CD4-positive, alpha-beta T cell treated with Interferon gamma for 1 hour (primary cell): ENCODE measurements at places on chromosomes 3 and 15.

DNA sequence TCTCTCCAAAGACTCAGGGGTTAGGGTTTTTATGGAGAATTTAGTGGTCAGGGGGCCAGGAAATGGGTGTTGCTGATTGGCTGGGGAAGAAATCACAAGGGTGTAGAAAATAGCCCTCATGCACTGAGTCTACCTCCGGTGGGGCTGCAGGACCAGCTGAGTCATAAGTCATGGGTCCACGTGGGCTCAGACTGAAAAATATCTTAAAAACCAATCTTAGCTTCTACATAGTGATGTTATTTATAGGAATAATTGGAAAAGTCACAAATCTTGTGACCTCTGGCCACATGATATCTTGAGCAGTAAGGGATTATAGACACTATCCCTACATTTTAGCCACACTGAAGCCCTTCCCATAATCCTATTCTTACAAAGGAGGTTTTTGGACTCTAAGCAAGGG, 224.0 kb downstream of the DPH6 start:
- no peak for DNase-seq

- DNase-seq: no peak
These were observed 353.3 kb downstream of the LPP start for GRCh38 chr3:188507244-188507720.

GRCh38 chr3:21718161-21718765, 32.7 kb downstream of the ZNF385D start:
- DNase-seq: no peak

DNA sequence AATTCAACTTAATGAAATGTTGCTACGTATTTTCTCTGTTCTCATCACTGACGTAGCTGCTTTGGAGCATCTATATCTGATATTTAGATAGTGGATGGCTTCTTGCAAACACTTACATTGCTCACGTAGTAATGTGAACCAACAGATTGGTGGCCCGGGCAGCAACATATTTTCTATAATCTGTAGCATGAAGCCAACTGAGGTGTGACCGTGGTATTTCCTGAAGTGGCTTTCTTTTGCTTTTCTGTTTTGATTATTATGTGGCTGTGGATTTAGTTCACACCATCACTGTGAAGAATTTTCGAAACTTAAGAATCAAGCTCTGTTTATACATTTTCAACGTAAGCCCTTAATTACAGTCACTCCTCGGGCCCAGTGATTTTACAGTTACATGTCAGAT, 288.5 kb downstream of the LPP start:
- DNase-seq: peak; percentile 20

DNA sequence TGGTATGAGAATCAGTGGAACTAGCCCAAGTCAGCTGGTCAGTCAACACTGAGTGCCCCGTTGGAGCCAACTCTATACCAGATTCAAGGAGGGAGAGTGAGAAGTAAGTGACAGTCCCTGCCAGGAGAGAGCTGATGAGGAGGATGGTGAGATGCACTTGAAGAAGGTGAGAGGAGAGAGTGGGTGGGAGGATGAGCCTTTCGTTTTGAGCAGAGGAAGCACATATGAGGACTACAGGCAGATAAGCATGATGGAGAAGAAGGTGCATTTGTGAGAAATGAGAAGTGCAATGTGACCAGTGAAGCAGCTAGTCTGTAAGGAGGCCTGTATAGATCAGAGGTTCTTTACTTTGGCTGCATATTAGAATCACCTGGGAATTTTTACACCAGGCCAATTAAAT, 40.4 kb downstream of the NME9 start:
- no peak for DNase-seq

GRCh38 chr3:28575746-28576613, 227.4 kb upstream of the AZI2 start:
- DNase-seq: no peak

- peak; percentile 85 for DNase-seq
These were observed at the start of gene GCSAM for GRCh38 chr3:112132975-112133448. TSS of gene GCSAM (minus strand) at chr3:112133248. CDS start at chr3:112133120, 128 bp downstream.

- no peak for DNase-seq
These were observed 69.1 kb downstream of the SEC22A start for GRCh38 chr3:123270818-123271217.
